ENCODE measurements at places on chromosomes 2 and 18.

DNA sequence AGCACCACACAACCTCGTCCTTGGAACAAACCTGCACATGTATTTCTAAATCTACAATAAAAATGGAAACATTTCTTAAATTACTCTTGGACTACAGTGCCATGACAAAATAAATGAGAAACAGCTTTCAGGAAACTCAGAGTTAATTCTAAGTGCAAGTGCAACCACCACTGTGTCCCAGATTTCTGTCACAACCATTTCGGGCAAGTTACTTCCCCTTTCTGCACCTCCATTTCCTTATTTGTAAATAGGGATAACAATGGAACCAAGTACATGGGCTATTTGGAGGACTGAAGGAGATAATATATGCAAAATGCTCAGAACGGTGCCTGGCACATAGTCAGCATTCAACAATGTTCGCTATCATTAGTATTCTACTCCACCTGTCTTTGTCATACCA lies 93.2 kb downstream of the CACNB4 start:
- peak; percentile 62 for DNase-seq

- no peak for DNase-seq
Observed at GRCh38 chr2:105886029-105886454, 141.3 kb downstream of the NCK2 start.

- no peak for DNase-seq
Observed at GRCh38 chr2:36416370-36417165, 61.0 kb downstream of the CRIM1 start.

- peak; percentile 63 for DNase-seq
Observed at GRCh38 chr2:36355151-36355889, at the start of gene CRIM1. CRIM1 (plus strand) TSS chr2:36355778; CDS start chr2:36356293, 515 bp downstream.

DNA sequence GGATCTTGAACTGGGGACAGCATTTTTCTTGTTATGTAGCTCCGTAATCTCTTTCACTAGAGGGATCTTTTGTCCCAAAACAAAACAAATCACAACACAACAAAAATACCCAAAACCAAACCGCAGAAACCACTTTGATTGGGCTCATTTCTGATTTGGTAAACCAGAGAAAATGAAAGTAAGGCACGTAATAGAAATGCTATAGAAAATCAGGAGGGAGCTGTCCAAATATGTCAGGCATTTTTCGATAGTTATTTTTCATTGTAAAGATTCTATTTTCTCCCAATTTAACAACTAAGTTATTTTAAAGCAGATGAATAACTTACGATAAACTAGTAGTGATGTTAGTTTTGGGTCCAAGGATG lies 406.5 kb downstream of the XIRP2 start:
- no peak for DNase-seq

DNA sequence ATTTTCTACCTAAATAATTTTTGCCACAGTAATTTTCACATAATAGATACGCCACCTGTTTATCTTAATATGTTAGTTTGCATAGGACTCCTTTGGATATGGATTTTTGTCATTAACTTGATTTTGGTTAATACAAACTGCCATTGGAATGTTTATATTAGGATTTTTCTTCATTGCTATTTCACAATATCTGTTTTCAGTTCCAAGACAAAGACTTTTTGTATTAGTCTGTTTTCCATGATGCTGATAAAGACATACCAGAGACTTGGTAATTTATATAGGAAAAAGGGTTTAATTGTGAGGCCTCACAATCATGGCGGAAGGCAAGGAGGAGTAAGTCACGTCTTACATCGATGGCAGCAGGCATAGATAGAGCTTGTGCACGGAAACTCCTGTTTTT lies 503.1 kb upstream of the TMEFF2 start:
- no peak for DNase-seq

GRCh38 chr2:143686585-143687164 lies 557.5 kb downstream of the ARHGAP15 start:
- DNase-seq, result peak; percentile 62

DNA sequence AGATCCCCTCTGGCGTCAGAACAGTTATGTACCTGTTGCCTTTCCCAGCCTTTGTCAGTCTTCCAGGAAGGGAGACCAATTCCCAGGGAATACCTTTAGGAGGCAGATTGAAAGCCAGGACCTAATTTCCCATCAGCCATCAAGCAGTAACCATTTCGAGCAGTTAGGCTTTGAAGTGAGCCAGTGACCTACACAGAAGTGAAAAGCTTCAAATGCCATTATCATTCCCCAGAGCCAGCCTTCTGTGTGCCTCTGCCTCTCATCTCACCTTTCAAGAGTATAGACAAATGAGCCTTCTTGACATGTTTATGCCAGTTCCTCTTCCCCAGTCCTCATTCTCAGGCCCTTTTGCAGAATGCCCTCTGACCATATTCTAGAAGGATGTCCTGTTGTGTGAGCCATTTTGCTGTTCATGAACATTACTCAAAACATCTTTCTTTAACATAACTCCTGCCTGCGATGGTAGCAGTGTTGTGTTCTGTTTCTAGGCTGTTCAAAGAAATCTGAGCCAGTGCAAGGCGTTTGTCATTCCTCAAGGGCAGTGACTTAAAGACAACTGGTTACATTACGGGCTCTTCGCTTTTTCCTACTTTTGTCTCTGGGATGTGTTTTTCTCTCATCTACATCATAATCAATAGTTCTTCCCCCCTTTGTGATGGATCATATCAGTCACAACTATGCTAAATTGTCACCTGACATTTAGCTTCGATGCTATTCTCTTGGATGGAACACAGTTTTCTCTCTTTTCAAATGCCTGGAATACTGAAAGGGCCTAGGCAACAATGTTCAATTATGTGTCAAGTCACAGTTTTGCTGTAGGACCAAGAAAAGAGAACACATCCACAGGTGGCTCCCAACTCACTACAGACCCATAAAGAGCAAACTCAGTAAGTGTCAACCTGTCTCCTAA lies 138.6 kb downstream of the ALK start:
- DNase-seq, result no peak

DNA sequence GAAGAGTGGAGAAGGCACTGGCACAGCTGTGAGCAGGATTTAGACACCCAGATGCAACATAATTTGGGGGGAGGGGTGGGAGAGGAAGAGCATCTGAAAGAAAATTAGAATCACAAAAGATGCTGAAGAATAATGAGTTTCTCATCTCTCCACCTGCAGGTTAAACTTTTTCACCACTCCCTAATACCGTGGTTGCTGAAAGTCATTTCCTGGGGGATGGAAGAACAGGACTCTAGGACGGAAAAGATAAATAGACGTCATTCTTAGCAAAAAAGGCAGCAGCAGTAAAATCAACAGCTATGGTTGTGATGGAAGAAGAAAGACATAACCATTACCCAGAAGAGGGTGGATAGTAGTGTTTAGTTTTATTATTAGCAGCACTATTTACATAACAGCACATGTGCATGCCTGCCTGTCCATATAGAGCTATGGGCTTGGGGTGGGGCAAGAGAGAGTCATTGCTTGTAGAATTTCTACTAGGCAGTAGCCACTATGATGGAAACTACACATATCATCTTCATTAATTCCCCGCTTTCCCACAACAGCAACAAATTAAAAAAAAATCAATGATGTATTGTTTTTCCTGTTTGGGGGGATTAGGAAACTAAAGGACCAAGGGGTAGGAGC lies 212.2 kb downstream of the TRIB2 start:
- no peak for DNase-seq

- DNase-seq, result no peak
Observed at GRCh38 chr2:29698216-29698615, 223.2 kb downstream of the ALK start.

- DNase-seq, result no peak
Observed at GRCh38 chr2:44839370-44839769, 102.1 kb upstream of the SIX3 start.

DNA sequence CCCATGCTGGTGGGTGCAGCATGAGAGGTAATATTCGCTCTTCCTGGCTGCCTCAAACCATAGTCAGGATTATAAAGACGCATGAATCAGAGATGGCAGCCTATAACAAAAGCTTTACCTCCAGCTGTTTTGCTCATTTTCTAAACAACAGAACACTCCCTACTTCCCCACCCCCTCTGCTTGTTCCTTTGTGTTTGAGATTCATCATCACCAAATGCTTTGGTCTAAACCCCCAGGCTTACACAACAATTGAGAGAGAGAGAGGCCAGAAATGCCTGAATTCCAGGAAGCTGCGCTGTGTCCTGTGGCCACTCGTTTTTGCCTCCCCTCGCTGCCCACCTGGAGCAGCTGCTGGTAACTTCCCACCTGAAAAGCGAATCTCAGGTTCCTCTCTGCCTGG lies 78.8 kb upstream of the CAPN13 start:
- DNase-seq, result no peak

Measured in KBM-7 (cell line).